ENCODE measurements at places on chromosomes 6 and 20.

DNA sequence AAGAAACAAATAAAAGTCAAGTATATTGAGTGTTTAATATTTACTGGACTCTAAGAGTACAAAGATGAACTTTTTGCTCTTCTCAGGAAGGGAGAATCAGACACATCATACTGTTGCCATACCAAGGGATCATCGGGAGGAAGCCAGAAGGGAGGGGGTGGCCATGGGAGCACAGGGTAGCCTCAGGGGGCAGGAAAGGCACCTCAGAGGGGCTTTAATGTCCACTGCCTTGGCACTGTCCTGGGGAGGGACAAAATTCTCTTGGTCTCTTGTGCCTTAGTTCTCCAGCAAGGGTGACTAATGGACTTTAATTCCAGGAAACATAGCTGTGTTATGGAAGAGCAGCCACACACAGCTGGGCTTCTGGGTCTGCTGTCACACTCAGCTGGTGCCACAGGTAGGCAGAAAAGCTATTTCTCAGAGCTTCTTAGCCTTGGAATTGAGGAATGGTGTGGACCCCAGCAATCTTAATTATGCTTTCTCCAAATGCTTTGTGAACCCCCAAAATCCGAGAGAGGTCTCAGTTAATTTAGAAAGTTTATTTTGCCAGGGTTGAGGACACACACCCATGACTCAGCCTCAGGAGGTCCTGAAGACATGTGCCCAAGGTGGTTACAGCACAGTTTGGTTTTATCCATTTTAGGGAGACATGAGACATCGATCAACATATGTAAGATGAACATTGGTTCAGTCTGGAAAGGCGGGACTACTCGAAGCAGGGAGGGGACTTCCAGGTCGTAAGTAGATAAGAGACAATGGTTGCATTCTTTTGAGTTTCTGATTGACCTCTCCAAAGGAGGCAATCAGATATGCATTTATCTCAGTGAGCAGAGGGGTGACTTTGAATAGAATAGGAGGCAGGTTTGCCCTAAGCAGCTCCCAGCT, 53.2 kb downstream of the MRAP2 start:
- no peak for DNase-seq

DNA sequence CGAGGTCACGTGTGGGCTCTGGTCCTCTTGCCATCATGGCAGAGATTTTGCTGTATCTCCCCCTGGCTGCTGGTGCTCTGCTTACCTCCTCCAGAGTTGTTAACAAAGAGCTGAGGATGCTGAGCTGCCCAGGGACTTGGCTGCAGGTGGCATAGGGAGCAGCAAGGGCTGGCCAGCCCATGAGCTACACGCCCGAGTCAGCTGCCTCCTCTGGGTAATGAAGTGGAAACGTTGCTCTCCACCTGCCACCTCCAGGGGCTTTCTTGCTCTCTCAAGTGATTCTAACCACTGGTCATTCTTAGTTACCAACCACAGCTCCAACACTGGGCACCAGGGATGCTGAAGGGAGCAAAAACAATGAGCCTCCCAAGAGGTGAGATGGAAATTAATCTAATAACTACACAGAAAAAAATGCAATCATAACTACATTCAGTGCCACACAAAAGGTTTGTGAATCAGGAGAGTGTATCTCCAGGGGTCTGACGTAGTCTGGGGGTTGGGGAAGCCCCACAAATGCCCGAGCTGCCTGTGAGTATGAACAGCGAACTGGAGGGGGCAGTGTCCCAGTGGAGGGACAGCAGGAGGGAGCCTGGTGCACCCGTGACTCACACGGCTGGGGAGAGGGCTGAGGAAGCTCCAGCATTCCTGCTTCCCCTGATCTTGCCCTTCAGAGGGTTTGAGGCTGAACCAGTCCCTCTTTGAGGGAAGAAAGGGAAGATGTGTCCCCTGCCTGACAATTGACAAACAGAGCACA, 78.7 kb downstream of the CDH26 start:
- DNase-seq: no peak

- no peak for DNase-seq
Measured at GRCh38 chr6:79146421-79146820, 68.4 kb upstream of the PHIP start.

- DNase-seq: no peak
Measured at GRCh38 chr6:3500262-3501014, 43.6 kb upstream of the SLC22A23 start.

DNA sequence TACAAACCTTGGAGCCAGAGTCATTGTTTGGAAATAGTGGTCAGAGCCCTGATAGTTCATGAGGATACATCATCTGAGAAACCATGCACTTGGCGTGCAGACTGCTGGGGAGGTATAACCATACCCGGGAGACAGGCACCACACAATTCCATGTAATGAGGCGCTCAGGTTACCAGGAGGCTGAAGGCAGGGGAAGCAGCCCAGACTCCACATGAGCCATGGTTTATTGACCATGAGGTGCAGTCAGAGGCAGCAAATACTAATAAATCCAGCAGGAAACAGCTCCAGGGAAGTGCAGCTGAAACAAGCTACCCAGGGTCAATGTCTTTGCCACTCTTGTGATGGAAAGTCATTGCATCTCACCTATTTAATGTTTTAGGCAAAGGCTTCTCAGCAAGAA, 156.0 kb downstream of the TBC1D7 start:
- DNase-seq: no peak

- DNase-seq: no peak
Measured at GRCh38 chr6:79241228-79241627, 6.7 kb upstream of the HMGN3 start.

DNA sequence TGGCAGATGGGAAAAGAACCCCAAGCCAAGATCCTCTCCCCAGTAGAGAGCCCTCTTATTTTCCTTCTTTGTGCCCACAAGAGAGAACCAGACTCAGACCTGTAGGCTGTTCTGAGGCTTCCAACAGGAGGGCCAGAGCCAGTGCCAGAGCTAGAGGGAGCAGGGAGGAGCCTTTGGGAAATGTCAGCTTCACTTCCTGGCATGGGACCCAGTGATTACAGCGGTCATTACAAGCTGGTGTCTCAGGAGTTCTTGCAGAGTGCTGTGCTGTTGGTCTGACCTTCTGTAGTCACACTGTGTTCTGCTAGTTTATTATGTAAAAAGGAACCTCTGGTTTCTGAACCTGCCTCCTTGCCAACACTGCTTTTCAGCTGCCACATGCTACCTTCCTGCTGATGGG, 38.9 kb downstream of the STK35 start:
- no peak for DNase-seq

GRCh38 chr20:21049305-21049828, 56.8 kb downstream of the LINC00237 start:
- DNase-seq: no peak

- DNase-seq: no peak
Measured at GRCh38 chr6:152701863-152702401, 4.2 kb downstream of the MYCT1 start.

- DNase-seq: no peak
Measured at GRCh38 chr6:47722194-47722593, 23.8 kb downstream of the ADGRF4 start.

DNA sequence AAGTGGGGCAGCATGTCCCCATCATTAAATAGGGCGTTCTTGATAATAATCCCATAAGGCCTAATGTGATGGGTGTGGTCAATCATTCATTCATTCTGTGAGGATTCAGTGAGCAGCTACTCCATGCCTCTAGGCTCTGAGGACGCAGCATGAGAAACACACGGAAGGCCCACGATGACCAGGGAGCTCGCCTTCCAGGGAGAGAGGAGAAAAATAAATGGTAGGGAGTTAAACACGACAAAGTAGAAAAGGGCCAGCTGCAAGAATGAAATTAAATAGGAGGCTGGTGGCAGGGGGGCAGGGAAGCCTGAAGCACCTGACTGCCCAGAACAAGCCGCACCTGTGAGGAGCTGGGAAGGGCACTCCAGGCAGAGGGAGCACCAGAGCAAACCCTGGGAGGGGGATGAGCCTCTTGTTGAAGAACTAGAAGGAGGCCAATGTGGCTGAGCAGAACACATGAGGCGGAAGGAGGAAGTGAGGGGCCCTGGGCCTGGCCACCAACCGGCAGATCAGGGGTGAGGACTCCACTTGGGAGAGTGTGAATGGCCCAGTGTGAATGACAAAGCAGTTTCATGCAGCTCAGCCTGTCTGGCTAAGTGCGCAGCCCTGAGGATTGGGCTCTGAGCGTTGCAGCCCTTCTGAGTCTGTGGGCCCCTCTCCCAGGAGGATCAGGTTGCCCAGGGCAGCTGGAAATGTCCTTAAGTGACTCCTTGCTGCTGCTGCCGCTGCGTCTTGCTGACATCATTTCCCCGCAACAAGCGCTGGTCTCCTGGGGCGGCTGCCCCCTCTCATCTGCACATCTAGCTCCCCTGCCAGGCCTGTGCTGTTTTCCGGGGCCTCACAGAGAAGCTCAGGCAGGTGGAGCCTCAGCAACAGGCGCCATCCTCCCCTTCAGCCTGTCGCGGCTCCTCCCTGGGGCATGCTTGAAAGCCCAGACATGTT, 99.9 kb downstream of the CDH26 start:
- peak; percentile 58 for DNase-seq
